ENCODE measurements at places on chromosomes 4 and X.

- no peak for DNase-seq
These were observed 22.5 kb downstream of the OTUD6A start for GRCh38 chrX:70084592-70085240.

DNA sequence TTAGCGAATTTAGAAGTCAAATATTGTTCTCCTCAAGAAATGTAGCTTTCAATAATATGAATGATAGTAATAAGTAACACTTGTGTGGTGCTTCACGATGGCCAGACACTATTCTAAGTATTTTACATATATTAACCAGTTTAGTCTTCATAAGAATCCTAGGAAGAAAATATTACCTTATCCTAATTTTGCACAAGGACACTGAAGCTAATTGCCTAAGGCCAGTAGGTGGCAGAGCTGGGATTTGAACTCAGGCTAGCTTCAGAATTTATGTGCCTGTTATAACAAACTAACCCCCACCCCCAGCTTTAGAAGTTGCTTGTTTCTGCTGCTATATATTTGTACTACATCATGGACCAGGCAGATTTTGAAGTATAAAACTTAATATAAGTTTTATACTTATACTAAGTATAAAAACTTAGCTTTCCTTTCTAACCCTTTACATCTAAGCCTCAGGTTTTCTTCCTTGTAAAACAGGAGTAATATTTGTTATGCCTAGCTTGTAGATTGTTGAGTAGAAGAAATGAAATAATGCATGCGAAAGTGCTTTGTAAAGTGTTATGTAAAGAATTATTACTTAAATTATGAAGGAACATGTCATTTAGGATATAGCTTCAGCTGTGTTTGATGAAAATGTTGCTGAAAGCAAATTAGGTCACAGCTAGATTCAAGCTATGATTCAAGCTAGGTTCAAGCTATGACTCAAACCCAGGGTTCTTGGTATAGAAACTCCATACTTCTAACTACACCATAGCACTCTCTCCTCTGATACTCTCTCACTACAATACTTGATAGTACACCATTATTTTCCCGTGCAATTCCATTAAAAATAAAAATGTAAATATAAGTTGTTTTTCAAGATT lies 4.2 kb upstream of the CDS1 start:
- DNase-seq, result no peak

GRCh38 chr4:223913-224497 lies 81.3 kb downstream of the ZNF732 start:
- no peak for DNase-seq

DNA sequence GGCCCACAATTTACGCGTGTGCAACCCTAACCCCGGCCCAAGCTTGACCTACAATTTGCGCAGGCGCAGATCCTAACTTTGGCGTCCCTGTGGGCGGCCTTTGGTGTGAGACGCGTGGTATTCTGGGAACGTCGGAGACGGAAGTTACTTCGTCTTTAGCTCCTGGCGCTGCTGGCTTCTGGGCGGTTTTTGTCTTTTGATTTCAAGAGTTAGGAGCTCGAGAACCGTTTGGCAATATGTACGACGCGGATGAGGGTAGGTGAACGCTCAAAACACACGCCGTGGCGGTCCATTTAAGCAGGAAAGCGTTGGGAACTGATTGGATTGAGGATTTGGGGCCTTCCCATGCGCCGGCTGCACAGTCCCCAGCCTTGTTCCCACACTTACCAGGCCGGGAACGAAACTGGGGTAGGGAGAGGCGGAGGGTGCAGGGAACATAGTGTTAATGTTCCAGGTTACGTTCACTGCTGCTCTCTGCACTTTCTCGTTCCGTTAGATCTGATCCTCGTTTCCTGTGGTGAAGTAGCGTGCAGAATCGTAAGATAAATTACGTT lies at the start of gene POLR2B:
TSS of gene POLR2B (plus strand) at position 147 of the 554 bp plus-strand sequence. CDS start at position 237, 90 bp downstream.
- peak; percentile 93 for DNase-seq

DNA sequence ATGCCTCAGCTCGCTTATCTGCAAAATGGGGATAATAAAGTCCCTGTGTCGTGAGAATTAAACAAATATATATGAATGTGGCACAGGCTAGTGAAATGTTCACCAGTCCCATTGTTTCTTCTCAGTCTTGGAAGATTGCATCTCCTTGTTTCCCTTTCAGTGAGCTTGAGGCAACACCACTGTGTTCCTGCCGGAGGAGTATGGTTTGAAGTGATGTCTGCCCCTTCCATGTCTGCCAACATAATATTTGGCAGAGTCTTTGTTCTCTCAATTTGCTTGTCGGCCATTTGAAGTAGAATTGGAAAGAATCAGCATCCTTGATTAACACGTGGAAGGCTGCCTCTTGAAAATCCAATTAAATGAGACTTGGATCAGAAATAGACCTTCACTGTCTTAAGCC lies 1088.5 kb upstream of the INTU start:
- DNase-seq, result peak; percentile 5

GRCh38 chrX:31092970-31093638 lies 21.3 kb upstream of the FTHL17 start:
- no peak for DNase-seq

- no peak for DNase-seq
These were observed 1118.1 kb upstream of the PABPC4L start for GRCh38 chr4:135319685-135320084.

DNA sequence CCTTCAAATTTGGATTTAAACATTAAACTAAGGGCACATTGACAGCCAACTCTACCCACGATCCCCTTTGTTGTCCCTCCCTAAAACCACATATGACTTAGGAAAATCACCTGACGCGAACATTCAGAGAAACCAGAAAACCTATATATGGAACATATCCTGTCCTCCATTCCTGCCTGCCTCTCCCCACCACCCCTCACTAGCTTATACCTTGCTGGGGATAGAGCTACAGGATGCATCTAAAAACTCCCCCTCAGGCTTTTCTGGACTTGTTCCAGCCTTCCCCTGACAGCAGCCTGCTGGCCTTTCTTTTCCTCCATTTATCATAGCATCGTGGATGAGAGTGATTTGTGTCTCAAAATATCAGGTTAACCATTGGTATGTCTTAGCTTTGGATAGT lies 8.8 kb downstream of the STK26 start:
- DNase-seq, result no peak

DNA sequence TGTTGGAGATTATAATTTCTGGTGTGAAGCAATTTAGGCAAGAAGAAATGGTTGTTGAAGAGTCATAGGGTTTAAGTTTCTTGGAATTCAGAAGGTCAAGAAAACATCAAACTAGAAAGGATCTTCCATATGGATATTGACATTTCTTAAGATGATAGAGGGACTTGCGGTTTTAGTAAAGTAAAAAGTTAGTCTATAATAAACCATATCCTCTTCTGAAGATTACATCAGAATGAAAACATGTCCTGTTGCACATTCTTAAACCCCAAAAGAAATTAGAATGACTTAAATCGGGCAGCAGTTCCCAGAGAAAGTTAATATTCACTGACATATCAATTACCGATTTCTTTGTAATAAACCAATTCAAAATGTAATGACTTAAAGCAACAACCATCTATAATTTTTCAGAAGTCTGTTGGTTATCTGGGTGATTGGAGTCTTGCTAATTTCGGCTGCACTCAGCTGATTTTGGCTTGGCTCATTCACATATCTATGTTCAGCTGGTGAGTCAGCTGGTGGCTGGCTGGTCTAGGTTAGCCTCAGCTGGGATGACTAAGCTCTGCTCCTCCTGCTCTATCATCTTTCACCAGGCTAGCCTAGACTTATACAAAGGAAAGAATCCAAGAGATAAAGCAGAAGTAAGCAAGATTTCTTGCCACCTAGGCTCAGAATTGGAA lies 24.4 kb upstream of the DYNLT3 start:
- no peak for DNase-seq

- DNase-seq, result no peak
These were observed 11.8 kb downstream of the DSPP start for GRCh38 chr4:87620086-87620485.

DNA sequence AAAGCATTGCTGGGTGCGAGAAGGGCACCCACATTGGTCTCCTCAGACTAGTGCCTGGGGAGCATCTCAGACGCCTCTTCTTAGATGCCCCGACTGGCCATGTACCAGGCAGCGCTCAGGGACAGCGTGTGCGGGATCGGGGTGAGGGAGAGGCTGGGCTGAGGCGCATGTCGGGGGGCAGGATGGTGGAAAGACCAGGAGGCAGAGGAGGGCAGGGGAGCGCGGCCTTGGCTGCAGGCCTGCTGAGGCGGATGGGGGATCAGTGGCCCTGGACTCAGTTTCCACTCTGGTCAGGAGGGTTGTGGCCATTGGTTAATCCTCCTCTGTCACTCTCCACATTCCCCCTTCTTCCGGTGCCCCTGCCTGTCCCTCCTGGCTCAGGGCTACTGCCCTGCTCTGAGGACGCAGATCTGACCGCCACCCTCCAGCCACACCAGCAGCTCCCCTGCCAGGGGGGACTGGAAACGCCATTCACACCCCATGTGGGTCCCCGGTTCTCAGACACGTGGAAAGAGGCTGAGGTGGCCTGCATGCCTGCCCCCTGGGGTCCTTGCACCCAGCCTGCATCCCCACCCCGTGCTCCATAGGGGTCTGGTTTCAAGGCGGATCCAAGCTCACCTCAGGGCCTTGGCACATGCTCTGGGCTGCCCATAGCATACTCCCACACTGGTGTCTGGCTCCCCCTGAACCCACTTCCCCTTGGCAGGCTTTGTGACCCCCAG lies 105.9 kb downstream of the CPZ start:
- no peak for DNase-seq

DNA sequence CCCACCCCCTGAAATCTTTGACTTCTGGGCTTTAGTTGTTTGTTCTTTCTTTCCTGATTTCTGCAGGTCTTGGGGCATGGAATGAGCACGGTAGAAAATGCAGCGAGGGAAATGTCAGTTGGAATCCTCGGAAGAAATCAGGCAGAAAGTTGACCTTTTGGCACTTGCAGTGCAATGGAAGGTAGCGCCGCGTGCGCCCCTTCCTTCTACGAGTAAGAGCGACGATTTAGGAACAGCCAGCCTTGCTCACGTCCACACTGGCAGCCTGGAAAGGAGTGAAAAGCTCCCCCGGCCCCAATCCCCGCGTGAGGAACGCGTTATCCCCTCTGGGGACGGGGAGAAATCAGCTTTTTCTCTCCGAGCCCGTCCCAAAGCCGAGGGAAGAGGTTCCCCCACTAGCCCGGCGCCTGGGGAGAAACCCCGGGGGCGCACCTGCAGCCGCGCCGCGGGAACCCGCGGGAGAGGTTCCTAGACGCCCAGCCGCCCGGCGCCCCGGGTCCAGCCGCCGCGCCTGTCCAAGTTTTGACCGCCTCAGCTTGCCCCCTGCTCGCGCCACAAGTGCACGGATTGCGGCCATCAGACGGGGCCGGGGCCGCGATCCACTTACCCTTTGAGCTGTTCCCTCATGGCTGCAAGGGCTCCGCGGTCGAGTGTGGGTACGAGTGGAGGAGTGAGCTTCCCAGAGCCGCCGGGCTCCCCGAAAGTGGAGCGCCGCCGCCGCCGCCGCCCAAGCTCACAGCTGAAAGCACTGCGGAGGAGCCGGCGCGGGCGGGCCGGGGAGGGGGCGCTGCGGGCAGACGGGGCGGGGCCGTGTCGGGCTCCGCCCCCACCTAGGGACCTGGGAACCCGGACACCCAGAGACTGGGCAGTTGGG lies 194.6 kb upstream of the FTHL17 start:
- peak; percentile 21 for DNase-seq

DNA sequence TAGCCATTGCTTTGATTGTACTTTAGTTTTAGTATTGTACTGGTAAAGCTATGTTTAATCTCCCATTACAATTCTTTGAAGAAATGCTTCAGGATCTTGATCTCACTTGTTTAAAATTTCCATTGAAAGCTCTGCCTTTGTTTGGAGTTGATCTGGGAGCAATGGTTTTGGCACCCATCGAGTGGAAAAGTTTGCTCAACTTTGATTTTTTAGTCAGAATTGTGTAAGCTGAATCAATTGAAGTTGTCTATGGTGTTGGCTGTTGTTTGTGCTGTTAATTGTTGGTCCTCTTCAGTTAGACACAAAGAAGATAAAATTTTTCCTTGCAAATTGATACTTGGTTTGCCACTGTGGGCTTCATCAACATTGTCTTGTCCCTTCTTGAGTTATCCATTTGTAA lies 99.8 kb upstream of the ADAD1 start:
- DNase-seq, result no peak

DNA sequence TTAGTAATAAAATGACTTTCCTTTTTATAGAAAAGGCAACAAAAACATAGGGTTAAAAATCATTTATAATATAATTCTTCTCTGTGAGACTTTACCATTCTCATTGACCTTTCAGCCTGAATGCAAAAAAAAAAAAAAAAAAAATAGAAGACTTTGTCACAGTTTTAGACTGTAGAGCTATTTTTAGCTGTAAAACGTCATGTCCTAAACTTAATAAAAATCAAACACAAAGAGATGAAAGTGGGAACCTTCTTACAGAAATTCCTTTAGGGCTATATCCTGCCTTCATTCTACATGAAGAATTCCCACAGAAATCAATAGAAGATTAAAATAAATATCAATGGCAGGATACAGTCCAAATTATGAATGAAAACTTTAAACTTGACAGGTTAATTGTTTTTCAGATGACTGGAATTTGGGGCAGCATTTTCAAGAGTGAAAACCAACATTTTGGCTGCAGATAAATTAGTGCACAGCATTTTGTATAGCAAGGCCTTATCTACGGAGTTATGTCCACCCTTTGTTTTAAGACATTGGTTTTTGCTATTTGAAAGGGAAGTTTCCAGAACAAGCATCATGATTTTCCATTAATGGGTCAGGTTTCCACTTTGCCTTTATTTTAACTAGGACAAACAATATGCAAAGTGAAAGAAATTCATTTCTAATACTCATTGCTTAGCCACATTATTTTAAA lies 219.5 kb downstream of the SPCS3 start:
- DNase-seq, result no peak

DNA sequence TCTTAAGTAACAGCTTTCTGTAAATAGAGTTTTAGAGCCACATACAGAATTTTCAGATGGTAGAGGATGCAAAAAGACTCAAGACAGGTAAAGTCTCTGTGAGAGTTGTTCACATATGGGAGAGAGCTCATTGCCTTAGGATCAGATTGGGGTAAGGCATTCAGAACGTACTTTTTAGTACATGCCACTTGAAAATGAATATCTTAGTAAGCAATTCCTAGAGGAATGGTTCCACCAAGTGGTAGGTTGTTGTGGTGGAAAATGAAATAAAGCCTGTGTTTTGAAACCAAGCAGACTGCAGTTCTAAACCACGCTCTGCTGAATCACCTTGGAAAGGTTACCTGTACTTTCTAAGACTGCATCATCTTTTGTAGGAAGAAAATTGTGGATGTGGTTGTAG lies 547.0 kb upstream of the LCORL start:
- DNase-seq, result no peak

Measured in NCI-H1092 (cell line).